ENCODE measurements at places on chromosomes 3 and 15.

GRCh38 chr3:53834429-53835095 lies 11.7 kb downstream of the CHDH start:
- no peak for DNase-seq

GRCh38 chr3:150545419-150546225 lies 674 bp downstream of the SERP1 start:
- DNase-seq: peak; percentile 26

GRCh38 chr15:35256551-35256950 lies 171.5 kb upstream of the NANOGP8 start:
- DNase-seq: no peak

DNA sequence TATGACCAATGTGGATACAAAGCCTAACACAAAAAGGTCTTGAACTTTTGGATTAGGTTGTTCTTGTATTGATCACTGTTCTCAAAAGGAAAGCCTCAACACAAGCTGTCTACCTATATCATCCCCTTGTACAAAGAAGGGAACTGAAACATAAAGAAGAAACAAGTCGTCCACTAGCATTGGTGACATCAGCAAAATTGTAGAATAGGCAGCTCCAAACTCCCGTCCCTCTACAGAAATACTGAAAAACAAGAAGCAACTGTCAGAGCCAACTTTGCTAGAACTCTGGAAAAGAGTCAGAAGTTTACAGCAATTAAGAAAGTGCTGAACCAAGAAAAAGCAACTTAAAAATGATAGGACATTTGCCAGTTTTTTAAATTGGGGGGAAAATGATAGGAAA lies 7.5 kb upstream of the NR1I2 start:
- DNase-seq: no peak

DNA sequence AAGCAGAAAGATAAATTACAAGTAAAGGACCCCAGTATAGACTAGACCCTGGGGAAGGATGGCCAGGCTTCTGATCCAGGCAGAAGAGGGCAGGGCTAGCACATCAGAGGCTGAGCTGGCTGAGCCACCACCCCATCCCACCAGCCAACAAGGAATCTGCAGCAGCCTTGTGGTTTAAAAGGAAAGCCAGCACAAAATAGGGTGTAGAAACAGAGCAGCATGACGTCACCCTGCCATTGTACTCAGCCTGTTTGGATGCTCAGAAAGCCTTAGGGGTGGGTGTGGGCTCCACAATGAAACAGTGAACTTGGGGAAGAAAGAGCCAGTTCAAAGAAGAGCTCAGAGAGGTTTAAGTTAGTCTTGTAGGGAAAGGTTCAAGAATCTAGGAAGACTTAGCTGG lies 28.2 kb downstream of the DUOX1 start:
- DNase-seq: peak; percentile 50

DNA sequence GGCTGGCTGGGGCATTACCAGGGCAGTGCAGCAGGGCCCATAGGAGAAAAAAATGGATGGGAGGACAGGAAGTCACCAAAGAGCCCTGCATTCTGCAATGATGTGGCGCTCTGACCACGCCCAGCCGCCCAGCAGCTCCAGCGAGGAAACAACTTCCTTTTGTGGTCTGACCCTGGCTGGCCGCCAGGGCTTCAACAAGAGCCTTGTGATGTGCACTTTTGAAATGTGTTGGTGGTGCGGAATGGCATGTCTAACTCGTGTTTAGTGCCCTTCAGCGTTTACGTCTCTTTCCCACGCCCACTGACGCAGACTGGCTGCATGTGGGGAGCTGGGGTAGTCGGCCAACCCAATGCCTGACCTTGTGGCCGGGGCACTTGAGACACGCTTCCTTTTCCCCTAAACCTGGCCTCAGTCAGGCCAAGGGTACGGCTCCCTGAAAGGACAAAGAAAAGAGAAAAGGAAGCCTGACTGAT lies 81.9 kb upstream of the CTNNB1 start:
- peak; percentile 88 for DNase-seq

DNA sequence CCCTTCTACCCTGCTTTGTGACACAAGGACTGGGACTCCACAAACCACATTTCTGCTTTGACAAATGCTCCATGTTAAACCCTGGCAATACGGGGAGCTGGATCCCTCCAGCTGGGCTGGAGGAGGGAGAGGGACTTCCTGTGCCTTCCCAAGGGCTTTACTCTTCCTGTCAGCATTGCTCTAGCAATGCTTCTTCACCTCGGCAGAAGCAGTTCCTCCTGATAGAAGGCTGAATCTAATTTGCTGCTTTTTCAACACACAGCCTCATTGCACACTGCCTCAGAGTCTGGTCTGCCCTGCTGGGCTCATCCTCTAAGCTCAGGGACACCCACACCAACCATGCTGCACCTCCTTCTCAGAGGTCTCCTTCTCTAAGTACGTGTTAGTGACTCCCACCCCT lies 142.8 kb upstream of the SMAD3 start:
- DNase-seq: no peak

All from activated CD4-positive, alpha-beta T cell treated with anti-CD3 and anti-CD28 coated beads, Interleukin-10, Interleukin-2, amounts not matched to agents 100 ng/mL and 50 ng/mL, durations not matched to agents 16 hours and 8 hours (primary cell).